ENCODE measurements at places on chromosomes 2 and 18.

DNA sequence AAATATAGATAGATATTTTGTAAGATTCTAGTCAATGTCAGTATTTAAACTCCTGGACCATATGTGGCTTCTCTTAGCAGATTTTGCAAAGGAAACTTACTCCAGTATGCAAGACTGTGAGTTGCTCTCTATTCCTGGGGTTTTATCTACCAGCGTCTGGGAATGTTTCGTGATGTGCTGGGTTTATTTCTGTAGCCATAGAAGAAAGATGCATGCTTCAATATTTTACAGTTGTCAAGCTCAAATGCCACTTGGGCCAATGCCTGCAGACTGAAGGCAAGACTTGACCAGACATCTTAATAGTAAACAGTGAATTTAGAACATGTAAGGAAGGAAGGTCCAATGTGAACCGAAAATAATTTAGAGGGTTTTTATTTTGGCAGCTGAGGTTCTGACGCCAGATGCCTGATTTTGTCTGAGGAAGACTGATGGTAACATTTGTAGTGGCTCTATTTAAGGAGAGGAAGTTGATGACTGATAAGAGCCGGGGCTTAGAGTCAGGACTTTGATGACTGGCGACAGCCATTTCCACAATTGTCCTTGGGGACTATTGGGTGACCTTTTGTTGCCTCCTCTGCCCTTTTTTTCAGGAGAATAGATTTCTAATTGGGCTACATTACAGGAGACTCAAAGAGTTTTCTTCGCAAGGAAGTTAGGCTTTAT lies 154.3 kb downstream of the RAPGEF4 start:
- no peak for DNase-seq

GRCh38 chr2:232877940-232878511 lies 8.0 kb downstream of the SNORC start:
- DNase-seq, result peak; percentile 13

DNA sequence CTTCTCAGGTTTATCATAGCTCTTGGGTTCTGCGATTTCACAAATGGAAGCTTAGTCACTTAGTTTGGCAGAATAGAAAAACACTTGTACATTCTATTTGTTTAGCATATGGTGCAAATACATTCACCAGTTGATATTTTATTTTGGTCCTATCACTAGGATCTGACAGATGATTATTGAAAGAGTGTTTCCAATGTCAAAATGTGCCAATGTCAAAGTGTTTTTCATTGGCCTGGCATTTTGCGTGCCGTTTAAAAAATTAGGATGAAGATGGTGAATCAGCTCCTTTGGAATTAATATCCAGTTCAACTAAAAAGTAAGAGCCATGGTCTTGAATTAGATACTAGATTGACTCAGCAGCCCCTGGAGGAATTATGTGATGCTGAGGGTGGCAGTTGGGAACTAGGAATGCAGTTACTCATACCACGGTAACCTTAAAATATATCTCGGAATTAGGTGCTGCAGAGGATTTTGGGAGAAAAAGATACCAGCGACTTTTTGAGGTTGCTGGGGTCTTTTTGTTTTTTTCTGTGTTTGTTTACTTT lies 87.0 kb downstream of the SPHKAP start:
- no peak for DNase-seq

DNA sequence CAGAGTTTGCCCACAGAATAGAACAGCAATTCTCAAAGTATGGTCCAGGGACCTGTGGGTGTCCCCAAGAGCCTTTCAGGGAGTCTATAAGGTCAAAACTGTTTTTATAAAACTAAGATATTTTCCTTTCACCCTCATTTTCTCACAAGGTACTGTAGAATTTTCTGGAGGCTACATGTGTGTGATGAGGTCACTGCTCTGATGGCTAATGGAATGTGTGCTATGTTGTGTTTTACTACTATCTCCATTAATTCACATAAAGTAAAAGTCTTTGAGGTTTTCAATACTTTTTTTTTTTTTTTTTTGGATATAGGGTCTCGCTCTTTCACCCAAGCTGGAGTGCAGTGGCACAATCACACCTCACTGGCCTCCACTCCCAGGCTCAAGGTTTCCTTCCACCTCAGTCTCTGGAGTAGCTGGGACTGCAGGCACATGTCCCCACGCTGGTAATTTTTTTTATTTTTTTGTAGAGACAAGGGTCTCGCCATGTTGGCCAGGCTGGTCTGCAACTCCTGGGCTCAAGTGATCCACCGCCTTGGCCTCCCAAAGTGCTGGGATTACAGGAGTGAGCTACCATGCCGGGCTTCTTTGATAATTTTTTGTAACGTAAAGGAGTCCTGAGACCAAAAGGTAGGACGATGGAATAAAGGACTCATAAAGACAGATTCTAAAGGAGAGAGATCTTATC lies 1.8 kb downstream of the TRABD2A start:
- no peak for DNase-seq

GRCh38 chr18:32868406-32868805 lies 95.6 kb upstream of the KLHL14 start:
- DNase-seq, result no peak

GRCh38 chr2:65554765-65555591 lies 122.6 kb upstream of the SPRED2 start:
- no peak for DNase-seq

GRCh38 chr18:58943896-58944295 lies 79.2 kb downstream of the ZNF532 start:
- no peak for DNase-seq

DNA sequence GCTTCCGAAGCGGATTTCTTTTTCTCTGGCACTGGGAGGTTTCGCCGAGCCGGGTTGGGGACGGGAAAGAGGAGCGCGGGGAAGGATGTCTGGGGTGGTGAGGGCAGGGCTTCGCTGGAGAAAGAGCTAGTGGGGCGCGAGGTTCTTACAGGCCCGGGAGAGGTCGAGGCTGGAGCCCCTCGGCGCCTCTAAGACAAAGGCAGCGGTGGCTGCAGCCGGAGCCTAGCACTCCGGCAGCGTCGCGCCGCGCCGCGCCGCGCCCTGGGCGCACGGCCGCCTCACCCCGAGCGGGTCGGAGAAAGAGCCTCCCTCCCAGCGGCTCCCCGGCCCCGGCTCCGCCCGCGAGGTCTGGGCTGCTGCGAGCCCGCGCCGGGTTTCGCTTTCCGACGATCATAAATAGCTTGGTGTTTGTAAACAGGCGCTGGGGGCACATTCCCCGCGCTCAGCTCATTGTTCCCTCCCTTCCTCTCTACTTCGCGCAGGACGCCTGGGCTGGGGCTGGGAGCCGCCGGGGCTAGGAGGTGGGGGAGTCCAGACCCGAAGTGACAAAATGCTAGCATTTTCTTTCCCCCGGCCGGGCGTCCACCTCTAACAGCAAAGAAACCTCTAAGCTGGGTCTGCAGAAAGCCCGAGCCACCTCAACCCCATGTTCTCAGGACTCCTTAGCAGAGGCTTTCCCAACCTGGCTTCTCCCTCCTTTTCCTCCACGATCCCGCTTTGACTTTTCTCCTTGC lies 813 bp upstream of the MEIS1 start:
- no peak for DNase-seq

DNA sequence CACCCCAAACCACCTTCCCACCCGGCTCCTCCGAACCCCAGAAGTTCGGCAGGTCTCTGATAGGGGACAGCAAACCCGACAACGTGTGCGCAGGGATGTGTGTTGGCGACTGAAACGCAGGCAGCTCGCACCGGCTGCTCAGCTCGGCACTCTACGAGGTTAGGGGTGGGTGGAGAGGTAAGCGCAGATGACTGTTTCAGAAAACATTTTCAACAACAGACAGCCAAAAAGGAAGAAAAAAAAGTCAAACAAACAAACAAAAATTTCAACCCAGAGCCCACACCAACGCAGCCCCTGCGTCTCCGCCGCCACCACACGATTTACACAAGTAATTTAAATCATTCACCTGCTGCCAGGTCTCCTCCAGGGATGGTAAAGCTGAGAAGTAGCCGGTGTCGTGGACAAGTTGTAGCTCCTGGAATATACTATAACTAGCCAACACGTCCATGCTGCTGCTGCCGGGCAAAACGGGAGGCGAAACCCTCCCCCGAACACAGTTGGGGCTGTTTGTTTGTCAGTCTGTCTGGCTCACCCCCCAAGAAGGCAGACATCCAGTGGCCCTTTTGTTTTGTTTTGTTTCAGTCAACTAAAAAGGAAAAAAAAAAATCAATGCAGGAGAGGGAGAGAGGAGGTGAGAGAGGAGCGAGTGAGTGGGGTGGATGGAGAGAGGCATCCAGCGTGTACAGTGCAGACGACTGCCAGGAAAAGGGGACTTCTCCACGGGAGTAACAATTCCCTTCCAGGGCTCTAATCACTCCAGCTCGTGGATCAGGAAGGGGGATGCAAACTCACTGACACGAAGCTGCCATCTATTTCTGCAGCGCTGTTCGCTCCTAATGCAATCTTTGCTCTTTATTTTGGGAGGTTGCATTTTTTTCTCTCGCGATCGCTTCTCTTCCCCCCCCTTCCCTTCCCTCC lies at the start of gene KLF7:
Gene KLF7, minus strand, starts transcription at position 828 of the 918 bp plus-strand sequence. Its CDS starts 380 bp downstream, at position 448.
- no peak for DNase-seq

DNA sequence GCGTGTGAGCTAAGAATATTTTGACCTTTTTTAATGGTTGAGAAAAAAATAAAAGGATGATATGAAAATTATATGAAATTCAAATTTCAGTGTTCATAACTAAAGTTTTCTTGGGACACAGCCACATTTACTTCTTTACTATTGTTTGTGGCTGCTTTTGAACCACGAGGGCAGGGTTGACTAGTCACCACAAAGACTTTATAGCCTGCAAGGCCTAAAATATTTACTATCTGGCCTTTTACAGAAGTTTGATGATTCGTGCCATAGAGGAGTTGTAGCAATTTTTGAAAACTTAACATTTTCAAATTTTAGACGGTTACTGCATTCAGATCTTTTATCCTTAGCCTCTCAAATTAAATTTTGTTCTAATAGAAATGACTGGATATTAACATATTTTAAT lies 69.9 kb downstream of the LIMS1 start:
- no peak for DNase-seq

GRCh38 chr2:231455222-231455621 lies 9.1 kb downstream of the NCL start:
- DNase-seq, result no peak

DNA sequence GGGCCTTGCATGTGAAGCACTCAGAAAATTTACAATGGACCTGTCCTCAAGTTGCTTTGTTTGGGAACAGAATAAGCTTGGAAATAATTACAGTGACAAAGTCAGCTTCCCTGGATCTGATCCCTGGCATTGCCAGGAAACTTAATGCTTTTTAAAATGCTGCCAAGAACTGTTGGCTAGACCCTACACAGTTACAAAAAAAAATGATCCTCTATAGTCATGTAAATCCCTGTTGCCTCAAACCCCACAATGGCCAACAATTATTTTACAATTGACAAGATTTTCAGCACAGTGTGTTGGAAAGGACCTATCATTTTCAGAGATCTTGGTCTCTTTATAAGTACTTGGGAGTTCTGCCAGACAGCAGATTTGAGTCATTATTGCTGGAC lies 470.4 kb upstream of the ACVR2A start:
- no peak for DNase-seq

GRCh38 chr2:50125246-50125645 lies 906.7 kb downstream of the NRXN1 start:
- DNase-seq, result no peak

DNA sequence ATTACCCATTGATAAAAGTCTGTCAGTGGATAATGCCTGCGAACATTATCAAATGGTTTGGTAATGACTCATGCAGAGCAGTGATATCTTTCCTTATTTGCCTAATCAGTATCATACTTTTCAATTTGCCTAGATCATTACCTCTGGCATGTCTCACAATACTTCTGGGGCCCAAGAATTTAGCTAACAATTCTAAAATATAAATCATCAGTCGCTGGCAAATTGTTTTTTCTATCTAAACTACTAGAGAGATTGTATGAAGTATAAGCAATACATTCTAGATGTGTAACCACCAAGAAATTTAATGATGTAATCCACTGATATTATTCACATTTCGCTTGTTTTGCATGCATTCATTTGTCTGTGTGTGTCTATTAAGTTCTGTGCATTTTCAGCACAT lies 191.2 kb upstream of the CDH19 start:
- no peak for DNase-seq

- DNase-seq, result no peak
Measured at GRCh38 chr18:11154368-11154989, 5.1 kb upstream of the PIEZO2 start.

DNA sequence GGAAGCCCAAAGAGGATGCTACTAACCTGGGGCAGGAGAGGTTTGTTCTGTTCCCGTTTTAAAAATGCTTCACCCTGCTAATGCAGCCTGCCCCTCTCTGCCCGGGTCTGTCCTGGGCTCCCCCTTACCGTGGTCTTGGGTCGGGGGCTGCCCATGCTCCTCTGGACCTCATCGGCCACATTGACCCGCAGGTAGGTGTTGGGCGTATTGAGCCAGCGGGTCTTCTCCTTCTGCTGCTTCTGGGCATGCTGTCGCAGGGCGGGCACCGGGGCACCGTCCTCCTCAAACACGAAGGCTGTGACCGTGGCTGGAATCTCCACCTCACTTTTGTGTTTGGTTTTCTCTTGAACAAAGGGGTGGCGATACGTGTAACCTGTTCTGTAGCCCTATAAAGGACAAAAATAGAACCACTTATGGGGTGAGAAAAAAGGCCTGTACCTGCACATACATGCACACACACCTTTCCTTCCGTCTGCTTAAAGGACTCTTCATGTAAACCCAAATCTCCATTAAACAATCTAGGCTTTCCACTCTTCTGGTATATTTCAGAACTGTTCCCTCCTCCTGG lies 89.3 kb downstream of the ADD2 start:
- DNase-seq, result no peak

- DNase-seq, result no peak
Measured at GRCh38 chr2:222572751-222573174, 83.1 kb downstream of the FARSB start.

GRCh38 chr2:5985536-5986385 lies 293.6 kb downstream of the SOX11 start:
- no peak for DNase-seq

DNA sequence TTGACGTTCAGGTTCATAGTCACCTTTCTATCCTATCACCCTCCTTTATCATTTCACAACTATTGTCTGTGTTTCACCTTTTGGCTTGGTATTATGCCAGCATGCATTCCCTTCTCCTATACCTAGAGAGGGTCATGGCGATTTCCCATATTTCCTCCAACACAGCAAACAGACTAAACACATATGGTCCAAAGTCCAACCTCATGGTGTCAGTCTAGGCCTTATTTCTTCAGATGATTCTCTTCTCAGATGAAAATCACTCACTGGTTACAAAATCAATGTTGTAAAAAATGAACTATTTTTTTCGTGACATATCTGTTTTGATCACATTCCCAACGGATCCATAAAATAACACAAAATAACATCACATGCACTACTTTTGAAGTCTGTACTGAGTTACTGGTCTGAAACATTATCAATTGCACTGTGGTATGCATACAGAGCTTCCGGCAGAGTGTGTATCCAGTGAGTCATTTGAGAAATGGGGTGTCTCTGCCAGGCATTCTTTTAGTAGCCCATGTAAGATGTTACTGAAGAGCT lies 204.8 kb upstream of the GALNT5 start:
- no peak for DNase-seq

- DNase-seq, result peak; percentile 47
Measured at GRCh38 chr2:178522950-178523595, 42.8 kb downstream of the PLEKHA3 start.

- DNase-seq, result no peak
Measured at GRCh38 chr2:128729051-128729450, 410.4 kb upstream of the HS6ST1 start.

- DNase-seq, result no peak
Measured at GRCh38 chr2:235444101-235444597, 49.7 kb upstream of the AGAP1 start.

GRCh38 chr2:9952286-9952737 lies 819 bp downstream of the GRHL1 start:
- no peak for DNase-seq

- DNase-seq, result no peak
Measured at GRCh38 chr2:111219285-111219684, 98.6 kb downstream of the BCL2L11 start.

- DNase-seq, result no peak
Measured at GRCh38 chr2:202278036-202278760, 12.6 kb downstream of the NOP58 start.
